ENCODE measurements at places on chromosomes 1 and 21.

GRCh38 chr1:9289711-9290485 lies 2.8 kb upstream of the SPSB1 start:
- DNase-seq = no peak

- DNase-seq = peak; percentile 16
Measured at GRCh38 chr21:29342363-29342957, 43.7 kb downstream of the BACH1 start.

GRCh38 chr1:62029704-62030103 lies 164.9 kb upstream of the L1TD1 start:
- no peak for DNase-seq

DNA sequence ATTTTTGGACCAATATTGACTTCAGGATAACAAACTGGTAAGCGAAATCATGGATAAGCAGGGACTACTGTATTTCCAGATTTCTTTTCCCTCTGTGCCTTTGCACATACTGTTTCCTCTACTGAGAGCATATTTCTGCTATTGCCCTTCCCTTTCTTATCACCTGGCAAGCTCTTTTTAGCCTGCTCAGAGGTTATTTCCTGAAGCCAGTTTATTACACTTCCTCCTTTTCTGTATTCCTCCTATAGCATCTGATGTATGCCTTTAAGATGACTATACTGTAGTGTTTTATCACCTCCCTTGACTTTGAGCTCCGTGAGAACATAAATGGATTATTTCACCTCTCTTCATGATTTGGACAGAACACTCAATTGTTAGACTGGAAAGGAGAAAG lies 49.0 kb downstream of the MAGI3 start:
- DNase-seq = no peak

DNA sequence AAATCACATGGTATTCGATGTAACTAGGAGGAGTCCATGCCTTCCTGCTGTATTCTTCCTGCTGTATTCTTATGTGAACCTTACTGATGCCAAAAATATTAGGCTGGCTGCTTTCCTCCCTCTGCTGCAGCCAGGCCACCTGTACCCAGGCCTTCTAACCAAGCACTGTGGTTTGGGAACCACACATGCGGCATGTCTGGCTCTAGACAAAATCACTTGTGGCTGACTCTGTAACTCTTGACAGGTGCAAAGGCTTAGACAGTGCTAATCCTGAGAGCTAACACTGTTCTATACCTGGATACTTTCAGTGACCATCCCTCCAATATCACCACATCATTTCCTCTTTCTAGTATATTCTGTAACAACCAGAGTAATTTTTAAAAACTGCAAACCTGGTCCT lies 67.7 kb downstream of the PCP4 start:
- no peak for DNase-seq

DNA sequence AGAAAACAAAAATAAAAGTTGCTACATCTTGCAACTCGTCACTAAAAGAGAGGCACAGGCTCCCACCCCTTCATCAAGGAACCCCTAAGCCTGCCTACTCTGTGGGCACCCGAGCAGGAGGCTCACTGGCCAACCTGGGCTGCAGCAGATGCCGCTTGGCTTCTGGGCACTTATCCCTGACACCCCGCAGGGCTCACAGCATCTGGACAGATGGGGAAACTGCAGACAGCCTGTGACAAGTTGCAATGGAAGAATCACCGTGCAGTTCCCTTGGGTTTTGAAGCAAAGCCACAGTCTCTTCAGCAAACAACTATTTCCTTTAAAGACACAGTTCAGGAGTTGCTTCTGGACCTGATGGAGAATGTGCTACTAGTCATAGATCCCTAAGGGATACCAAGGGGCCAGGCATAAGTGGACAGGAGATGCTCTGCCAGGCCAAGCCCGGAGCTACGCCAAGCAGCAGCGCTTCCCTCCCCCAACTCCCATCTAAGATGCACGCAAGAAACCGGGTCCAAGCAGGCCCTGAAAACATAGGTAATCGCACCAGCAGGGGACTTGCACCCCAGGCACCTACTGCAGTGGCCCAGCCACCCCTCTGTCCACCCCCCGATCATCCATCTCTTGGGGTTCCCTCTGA lies 170.6 kb downstream of the NPHP4 start:
- no peak for DNase-seq

- no peak for DNase-seq
Measured at GRCh38 chr1:160666079-160666442, 19.2 kb upstream of the SLAMF1 start.

- no peak for DNase-seq
Measured at GRCh38 chr1:229778794-229779193, 152.7 kb downstream of the URB2 start.

DNA sequence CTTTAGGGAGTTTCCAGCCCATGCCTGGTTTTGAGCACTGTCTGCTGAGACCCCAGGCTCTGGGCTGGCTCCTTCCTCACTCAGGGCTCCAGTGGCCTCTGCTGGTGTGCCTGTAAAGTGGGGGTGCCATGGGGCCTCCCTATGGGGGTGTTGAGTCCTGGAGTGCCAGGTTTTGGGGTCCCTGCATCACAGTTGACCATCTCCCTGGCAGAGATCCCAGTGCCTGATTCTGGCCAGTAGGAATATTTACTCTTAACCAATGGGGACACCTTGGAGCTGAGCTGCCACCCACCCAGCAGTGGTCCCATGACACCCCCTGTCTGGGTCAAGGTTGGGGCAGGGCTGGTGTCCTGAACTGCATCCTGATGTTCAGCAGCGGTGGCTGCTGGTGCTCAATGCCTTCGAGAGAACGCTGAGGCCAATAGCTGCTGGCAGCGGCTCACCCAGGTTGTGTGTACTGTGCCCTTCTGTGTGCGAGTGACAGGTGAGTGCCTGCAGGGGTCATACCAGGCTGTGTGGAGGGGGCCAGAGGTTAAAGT lies 9.6 kb upstream of the ZNF669 start:
- DNase-seq = no peak

DNA sequence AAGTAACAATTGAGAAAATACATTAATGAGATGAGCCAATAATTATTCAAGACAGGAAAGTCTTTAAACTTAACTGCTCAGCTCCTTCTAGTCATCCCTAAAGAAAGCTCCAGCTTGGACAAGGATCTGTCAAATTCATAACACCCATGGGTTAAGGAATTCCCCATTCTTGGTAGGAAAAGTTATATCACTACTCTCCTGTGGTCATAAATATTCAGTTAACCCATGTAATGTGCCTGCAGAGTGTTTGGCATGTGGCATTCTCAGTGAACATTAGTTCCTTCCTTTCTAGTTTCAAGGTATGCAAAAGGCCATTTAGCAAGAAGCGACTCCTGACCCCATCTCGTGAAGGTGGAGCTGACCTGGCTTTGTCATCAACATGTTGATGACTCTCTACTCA lies 76.7 kb upstream of the VCAM1 start:
- DNase-seq = no peak

GRCh38 chr1:202081992-202082391 lies 40.7 kb upstream of the GPR37L1 start:
- no peak for DNase-seq

DNA sequence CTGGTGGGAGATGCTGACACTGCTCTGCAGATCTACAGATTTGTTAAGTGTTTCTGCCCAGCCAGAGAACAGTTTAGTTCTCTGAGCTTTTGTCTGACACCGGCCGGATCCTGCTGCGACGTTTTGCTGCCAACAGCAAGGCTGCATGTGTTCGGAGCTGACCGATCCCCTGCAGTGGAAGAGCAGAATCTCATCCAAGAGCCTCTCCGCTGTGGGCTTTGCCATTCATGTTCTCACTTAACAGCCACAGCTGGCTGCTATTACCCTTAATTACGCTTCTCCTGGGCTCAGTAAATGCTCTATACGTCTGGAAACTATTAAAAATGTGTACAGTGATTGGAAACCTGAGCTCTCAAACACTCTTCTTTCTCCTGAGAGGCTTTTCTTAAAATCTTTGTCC lies 105.3 kb downstream of the BCAR3 start:
- DNase-seq = no peak

- no peak for DNase-seq
Measured at GRCh38 chr1:163227126-163227525, 24.4 kb upstream of the RGS5 start.

DNA sequence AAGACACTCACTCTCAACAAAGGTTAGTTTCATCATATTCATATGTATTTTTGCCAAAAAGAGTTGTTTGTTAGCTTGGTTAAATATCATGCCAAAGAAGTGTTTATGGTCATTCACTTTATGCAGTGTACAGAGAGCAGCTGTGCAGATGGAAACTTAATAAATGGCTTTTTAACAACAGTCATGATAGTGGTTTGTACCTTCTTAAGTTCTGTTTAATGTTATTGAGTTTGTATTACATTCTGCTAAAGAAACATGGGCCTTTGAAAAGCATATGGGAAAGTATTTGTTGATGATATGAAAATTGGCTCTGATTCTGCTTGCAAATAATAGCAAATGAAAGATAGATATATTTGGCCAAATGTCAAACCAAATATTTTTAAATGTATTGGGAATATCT lies 607.3 kb downstream of the NCAM2 start:
- DNase-seq = no peak

DNA sequence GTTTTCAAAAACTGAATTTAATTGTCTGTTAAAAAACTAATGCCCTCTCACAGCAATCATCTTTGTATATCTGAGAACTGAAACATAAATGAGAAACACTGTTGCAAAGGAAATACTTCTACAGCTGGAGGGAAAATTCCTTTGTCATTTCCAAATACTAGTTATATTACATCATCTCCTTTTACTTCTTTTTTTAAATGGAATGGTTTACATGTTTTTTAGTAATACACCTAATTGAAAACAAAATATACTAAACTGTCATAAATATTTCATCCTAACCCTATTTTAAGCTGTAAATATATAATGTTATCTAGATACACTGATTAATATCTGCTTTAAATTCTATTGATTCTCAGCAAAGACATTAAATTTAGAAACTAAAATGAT lies 19.1 kb downstream of the CDC42BPA start:
- no peak for DNase-seq

DNA sequence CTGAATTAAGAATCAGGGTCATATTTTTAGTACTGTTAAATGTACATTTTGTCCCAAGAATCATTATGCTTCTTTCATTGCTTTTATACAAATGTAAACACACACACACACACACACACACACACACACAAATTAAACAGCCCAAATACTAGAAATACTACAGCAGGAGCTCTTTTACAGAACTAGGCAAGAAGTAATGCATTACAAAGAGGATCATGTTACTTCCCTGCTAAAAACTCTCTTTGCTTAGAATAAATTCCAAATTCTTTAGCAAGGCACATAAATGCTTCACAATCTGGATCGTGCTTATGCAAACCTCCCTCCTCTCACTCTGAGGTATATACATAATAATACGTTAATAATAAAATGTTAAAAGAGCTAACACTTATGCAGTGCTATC lies 720.4 kb upstream of the ADGRL4 start:
- DNase-seq = no peak

DNA sequence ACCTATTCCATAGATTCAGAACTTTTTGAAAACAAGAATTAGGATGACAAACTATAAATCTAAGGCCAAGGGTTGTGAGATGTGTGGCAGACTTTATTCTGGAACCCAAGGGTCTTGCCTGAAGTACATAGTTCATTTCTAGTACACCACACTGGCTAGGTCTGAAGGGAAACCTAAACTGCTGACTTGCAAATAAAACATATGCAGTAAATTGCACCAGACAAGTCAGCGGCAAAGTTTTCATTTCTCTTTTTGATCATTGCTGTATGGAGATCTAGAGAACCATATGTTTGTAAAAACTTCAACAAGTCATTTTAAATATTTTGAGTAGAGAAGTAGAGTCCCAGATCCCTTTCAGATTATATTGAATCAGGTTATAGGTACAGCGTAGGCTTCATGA lies 43.9 kb downstream of the TNFSF4 start:
- DNase-seq = no peak

DNA sequence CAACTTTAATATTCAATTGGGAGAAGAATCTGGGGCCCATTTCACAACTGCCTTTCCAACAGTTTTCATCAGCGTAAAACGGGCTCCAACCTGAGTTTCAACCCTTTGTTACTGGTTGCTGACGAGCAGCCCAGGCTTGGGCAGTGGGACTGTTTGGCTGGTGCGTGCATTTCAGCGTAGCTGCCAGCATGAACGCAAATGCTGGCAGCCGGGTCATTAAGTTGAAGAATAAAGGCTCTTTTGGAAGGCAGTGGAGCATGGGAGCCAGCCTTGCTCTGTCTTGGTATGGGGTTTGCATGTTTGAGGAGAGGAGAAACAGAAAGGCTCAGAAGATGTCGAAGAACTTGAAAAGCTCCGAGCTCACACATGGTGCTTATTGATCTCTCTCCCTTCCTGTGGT lies 40.7 kb downstream of the WDR3 start:
- DNase-seq = no peak

DNA sequence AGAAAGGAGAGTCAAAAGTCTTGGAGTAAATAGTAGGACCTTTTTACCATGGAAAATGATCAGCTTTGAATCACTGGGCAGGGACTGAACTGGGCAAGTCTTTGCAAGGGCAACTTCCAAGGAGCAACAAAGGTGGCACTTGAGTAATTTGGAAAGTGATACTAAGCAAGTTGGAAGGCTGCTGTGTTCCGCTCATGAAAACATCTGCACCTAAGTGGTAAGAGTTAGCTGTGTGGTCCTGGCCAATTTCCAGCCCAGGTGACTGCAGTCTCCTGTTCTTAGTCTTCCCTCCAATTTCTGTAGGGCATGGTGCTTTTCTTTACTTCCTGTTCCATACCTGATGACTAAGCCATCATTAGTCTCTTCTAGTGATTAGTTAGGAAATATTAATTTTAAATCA lies 35.5 kb upstream of the PRDM2 start:
- no peak for DNase-seq

GRCh38 chr1:227685807-227686206 lies 49.3 kb downstream of the JMJD4 start:
- DNase-seq = no peak

DNA sequence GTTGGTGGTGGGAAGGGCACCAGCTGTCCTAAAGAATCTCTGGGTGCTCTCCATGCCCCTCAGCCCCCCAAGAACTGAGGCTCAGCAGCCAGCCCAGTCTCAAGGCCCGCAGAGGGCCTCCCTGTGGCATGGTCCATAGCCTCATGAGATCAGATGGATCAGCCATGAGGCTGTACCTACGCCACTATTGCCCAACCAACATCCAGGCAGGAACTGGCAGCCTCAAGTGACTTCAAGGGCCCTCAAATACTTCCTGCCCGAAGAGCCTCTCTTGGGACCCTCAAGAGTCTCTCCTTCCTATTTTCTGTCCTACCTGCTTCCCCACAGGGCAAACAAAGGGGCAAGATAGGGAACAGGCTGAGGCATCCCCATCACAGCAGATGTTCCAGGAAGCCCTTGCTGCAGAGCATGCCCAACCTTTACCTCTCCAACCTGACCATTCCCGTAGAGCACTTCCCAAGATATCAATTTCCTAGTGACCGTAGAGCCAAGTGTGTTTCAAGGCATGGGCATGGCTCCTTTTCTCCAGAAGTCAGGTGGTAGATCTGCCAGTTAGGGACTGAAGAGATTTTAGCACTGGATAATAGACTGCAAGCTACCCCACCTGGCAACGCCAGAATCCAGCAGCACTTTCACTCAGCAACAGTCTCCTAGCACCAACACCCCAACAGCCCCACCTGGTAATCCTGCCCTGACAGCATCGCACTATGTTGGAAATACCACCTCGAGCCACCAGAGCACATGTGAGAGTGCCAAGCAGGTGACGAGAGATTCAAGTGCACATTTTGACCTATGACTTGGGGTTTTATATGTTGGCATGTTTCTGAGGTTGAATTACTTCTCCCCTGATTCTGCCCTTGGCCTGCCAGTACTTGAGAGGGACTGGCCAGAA lies 13.7 kb upstream of the MFSD2A start:
- DNase-seq = no peak

GRCh38 chr1:117814856-117815797 lies 114.3 kb downstream of the GDAP2 start:
- no peak for DNase-seq

Measured in activated T-helper 1 cell treated with anti-CD3 and anti-CD28 coated beads, Interleukin-2, amount 50 U/mL, for 16 hours (primary cell).